Fibroblast of upper back skin (primary cell): ENCODE measurements at places on chromosomes 12 and 14.

- no peak for DNase-seq
These were observed 51.6 kb upstream of the PMCH start for GRCh38 chr12:102249079-102249841.

DNA sequence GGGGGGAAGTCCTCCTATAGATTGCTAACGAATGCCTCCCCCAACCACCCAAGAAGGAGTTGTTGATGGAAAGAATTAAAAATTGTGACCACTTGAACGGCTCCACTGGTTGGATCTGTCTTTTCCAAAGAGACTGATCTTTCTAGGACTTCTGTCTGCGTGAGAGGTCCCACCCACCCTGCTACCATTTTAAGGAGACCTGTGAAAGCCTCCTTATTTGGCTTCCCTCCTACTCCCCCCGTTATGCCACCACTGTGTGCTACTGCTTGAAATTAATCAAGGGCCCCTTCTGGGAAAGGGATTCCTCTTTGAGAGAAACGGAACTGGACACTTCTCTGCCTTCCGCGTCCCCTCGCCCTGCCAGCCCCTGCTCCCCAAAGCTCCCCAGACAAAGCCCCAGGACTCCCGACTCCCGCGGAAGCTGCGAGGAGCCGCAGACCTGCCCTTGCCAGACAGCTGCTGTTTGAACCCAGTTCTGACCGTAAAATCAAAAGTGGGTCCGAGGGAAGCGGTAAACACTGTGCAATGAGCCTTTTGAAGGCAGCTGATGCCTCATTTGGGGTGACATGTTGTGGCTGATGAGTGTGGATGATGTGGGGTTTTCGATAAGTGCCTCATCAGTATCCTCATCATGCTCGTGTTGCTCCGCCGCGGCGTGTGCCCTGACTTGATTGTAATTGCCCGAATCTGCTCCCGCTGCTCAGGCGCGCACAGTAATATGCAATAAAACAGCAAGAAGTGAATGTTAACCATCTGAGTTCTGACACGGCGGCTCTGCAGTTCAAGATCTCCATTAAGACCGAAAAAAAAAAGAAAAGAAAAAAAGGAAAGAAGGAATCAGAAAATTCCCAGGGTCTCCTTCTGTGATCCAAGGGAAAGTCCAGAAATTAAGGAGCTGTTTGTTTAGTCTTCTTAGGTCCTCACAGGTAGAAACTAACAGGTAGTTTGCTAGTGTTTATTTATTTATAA lies 48.2 kb downstream of the MBIP start:
- DNase-seq: peak; percentile 4

- no peak for DNase-seq
These were observed 5.3 kb downstream of the LRIG3 start for GRCh38 chr12:58915037-58915436.

DNA sequence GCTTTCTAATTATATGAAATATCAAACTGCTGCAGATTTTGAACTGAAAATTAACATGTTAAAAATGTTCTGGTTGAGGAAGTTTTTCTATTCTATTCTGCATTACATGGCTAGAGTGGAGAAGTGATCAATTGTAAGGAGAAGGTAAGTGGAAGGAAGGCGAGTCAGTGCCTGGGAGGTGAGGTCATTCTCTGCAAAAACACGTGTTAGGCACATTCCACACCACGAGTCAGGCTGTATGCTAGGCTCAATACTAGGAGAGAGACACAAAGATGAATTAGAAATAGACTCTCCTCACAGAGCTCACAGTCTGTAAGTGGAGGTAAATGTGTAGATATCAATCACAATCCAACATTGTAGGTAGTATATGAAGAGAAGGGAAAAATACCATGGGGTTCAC lies 194.1 kb downstream of the NOVA1 start:
- DNase-seq: peak; percentile 6

DNA sequence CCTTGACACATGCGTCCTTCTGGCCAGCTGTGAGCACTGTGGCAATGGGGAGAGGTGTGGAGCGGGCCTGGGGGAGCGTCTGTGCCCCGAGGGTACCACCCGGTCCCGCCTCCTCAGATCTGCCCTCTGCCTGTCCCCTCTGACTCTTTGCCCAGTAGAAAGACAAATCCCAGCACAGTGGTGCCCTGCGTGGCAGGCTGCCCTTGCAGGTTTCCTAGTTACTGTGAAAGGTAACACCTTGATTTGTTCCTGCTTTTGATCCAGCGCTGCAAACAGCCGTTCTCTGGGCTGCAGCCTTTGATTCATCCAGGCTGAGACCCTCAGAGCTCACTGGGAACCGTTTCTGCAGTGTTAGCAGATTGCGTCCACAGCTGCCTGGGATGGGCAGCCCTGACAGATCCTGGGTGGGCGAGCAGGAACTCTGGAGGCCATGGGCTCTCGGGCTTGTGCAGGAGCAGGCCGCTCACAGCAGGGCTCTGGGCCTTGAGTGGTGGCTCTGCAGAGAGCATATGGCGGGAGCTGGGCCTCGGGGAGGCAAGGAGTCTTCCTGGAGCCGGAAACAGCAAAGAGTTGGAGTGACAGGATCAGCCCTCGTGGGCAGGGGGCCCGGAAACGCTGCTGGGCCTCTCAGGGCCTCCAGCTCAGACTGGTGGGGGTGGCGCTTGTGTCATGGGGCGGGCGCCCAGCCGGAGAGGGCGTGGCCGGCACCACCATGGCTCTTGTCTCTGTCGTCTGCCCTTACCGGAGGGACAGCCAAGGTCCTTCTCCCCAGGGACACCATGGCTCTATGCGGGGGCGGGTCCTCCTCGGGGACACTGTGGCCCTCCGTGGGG lies 16.6 kb downstream of the FBRSL1 start:
- DNase-seq: peak; percentile 79

GRCh38 chr14:48616931-48617330 lies 941.5 kb upstream of the MDGA2 start:
- DNase-seq: no peak

- peak; percentile 83 for DNase-seq
These were observed 61.1 kb downstream of the NCOR2 start for GRCh38 chr12:124506145-124506831.

GRCh38 chr14:79967453-79967852 lies 243.9 kb downstream of the DIO2 start:
- peak; percentile 3 for DNase-seq

DNA sequence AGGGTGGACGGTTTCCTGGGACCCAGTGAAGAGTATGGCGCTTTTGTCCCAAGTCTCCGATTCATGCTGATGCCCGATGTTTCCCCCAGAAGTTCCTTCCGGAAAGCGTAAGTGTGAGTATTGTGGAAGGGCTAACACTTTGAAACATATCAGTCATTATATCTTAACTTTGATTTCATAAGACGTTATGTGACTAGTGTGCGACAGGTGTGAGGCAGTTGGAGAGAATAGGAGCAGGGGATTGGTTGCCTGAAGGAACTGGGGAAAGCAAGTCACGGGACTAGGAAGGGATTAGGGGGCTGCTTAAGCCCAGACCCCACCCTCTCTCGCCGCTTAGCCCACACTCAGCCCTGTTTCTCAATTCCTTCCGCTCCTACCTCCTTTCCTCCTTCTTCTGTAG lies 154.9 kb downstream of the CHST11 start:
- DNase-seq: no peak

GRCh38 chr14:41986083-41986645 lies 379.5 kb downstream of the LRFN5 start:
- DNase-seq: no peak

- peak; percentile 54 for DNase-seq
These were observed 219.6 kb downstream of the CCDC91 start for GRCh38 chr12:28409892-28410291.

DNA sequence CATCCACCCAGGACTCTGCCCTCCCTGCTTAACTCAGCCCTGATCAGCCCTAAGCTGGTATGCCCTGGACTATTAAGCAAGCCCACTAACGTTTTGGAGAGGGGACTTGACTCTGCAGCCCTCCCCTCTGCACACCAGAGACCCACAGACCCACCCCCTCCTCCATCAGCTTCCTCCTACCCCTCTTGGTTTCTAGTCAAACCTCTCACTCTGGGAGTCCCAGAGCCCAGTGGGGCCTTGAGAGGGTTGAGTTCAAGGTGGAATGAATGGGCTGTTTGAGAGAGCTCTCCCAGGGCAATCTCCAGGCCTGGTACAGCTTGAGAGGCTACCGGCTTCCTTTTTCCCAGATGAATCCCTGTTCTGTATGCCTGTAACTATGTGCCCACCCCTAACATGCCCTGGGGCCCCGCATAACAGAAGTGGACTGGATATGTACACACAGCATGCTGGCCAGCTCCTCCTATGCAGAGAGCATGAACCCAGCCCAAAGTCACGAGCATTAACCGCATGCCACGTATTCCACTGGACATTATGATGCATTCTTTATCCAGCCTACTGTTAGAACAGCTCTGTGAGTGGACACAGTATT lies 43.6 kb downstream of the IRF2BPL start:
- peak; percentile 34 for DNase-seq

- DNase-seq: no peak
These were observed 23.1 kb downstream of the EEA1 start for GRCh38 chr12:92905811-92906554.

DNA sequence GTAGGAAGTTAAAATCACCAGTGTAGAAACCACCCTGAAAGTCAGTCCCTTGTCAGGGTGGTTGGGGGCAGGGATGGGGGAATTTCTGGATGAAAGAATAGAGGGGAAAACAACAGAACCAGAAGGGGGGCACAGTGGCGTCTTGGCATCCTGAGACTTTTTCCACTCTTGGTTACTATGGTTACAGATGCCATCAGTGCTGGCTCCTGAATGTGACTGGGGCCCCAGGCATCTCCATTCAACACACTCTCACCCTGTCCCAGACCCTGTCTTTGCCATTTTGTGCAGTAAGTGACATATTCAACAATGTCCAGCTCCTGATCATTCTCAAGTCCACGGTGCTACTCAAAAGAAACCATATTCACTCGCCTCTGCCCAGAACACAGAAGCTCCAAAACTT lies 11.3 kb downstream of the KCNK10 start:
- DNase-seq: no peak
